ENCODE measurements at places on chromosomes 16 and 17. TPM values are rescaled to one million over a fixed set of nuclear protein-coding genes. Genes with fewer than 3 reads are reported as not detected.

DNA sequence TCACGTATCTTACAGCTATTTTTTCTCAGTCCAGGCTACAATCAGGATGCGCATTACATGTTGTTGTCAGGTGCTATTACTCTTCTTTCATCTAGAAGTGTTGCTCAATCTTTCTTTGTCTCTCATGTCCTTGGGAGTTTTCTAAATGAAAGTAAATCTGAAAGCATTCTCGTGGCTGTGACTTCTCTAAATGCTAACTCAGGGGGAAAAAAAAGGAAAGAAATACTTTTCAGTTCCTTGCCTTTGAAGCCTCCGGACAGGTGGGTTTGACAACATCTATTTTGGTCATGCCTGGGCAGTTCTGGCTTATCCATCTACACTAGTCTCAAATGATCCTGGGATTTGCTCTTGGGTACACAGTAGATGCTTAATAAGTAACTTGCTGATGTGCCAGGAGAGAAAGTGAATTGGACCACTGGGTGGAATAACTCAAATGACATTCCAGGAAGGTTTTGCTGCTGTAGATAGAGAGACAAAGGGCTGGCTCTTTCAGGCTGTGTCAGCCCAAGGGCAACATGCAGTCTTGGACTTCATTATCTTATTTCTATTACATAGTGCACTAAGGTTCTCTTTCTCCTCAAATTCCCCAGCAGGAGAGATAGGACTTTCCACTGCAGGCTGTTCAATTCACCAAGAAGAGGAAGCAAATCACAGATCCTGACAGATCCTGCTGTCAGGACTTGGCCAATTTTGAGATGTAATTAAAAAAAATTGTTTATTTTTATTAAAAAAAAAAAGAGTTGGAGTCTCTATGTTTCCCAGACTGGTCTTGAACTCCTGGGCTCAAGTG, 63.6 kb upstream of the NFAT5 start:
- peak; percentile 15 for DNase-seq

DNA sequence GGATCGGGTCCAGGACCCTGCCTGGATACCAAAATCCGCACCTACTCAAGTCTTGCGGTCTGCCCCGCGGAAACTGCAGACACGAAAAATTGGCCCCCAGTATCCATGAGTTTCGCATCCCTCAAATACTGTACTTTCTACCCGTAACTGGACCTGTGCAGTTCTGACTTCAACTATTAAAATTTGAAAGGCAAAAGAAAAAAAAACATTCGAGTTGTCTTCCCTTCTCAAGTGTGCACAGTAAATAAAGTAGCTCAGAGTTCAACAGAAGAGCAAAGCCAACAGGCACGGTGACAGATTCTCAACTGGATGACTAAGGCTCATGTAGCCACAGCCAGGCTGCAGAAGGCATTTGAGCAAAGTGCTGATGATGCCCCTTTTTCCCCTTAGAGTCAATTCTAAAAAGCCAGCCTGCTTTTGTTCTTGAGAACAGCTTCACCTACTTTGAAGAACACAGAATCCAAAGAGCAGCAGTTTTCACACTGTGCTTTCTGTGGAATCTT, 32.5 kb downstream of the MARF1 start:
- no peak for DNase-seq

DNA sequence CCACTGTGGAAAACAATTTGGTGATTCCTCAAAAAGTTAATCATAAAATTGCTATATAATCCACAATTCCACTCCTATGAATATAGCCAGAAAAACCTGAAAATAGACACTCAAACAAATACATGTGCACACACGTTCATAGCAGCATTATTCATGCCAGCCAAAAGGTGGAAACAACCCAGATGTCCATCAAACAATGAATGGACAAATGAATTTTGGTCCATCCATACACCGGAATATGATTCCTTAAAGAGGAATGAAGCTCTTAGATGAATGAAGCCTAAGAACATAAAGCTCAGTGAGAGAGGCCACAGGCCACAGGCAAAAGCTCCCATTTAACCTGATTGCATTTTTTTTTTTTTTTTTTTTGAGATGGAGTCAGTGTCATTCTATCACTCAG, 114.6 kb upstream of the TNRC6C start:
- no peak for DNase-seq

GRCh38 chr16:11386791-11387546, 41.7 kb downstream of the RMI2 start:
- DNase-seq: no peak

- DNase-seq: peak; percentile 53
Measured at GRCh38 chr16:31395647-31396046, 2.5 kb downstream of the ITGAD start.

DNA sequence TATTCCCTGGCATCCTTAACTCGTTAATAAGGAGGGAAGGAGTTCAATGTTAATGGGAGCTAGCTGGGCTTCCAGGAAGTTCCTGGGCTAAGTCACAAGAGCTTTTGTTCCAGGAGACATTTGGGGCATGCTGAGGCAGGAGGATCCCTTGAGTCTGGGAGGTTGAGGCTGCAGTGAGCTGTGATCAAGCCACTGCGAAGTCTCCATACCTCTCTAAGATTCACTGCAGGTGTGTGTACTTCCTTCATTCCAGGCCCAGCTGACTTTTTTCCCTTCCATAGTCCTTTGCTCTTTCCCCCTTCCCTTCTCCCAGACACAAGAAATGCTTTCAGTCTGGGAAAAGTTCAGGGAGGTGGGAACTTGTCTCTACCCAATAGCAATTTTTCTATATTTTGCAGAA, 489.8 kb downstream of the NPIPA7 start:
- DNase-seq: no peak

The IRX5 gene
- total RNA-seq: 0.35 TPM

The SOST gene
- total RNA-seq: not detected

The ITGAX gene
- 0.35 TPM for total RNA-seq

The CARHSP1 gene
- total RNA-seq: 144 TPM
